Fibroblast of skin of scalp (primary cell): ENCODE measurements at places on chromosomes 6 and 20.
A peak's percentile ranks its signal among the peaks of the same experiment; 100 is the strongest.

DNA sequence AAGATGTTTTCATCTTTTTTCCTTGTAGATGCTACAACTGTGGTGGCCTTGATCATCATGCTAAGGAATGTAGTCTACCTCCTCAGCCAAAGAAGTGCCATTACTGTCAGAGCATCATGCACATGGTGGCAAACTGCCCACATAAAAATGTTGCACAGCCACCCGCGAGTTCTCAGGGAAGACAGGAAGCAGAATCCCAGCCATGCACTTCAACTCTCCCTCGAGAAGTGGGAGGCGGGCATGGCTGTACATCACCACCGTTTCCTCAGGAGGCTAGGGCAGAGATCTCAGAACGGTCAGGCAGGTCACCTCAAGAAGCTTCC is 101.5 kb downstream of the POPDC3 start:
- peak; percentile 6 for DNase-seq

- DNase-seq, result no peak
These were observed 11.5 kb downstream of the VGLL2 start for GRCh38 chr6:117276778-117277316.

GRCh38 chr6:167682125-167682524 is 144.6 kb upstream of the AFDN start:
- DNase-seq, result no peak

DNA sequence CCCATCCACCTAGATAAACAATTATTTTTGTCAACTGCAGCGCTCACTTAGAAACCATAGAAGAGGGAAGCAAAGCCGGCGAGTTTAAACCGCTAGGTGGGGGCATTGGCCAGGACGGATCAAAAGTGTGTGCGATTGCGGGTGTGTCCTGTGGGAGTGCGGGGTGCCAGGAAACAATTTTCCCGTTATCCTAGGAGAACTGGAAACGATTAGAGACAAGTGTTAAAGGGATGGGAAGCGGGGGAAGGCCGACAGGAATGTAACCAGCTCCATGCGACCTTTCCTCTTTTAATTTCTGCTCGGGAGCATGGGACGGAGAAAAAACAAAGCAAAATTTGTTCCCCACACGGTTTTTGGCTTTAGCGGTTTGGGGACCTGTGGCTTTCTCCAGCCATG is 2.8 kb upstream of the HTR1B start:
- peak; percentile 76 for DNase-seq

DNA sequence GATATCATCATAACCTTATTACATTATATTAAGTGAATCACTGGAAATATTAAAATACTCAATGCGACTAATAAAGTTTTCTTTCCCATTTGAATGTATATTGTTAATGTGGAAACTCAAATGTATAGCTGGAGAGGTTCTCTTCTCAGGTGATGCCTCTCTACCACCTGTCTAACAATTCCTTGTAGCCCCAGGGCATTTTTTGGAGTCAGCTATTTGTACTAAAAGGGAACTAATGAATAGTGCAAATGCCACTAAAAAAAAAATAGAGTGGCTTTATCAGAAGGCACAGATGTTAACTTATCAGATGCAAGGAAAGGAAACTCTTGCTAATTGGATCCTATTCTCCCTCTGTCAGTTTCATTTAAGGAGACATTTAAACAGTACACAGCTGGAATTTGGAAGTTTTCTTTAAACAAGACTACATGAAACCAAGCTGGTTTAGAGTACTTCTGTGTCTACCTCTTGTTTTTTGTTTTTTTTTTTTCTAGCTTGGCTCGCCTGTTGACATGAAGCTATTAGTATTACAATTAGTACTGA is 897.0 kb upstream of the SLC35B3 start:
- no peak for DNase-seq
